ENCODE measurements at places on chromosomes 3 and 15.

DNA sequence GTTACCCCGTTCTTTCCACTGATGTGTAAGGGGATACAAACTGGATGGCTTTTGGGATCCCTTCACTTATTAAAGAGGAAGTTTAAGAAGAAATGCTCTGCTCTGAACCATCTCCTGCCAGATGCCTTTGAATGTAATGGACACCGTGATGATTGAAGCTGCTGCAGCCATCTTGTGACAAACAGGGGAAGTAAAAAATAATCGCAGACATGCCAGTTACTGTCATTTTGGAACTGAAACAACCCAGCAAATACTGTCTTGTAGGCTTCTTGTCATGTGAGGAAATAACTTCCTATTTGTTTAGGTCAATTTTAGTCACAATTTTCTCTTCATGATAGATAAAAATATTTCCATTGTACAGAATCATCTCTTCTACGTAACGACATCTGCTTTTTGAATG lies 224.0 kb downstream of the CHL1 start:
- no peak for DNase-seq

GRCh38 chr3:111618945-111619344 lies 23.8 kb upstream of the ZBED2 start:
- DNase-seq = no peak

GRCh38 chr15:50996641-50997040 lies 88.2 kb downstream of the AP4E1 start:
- DNase-seq = no peak

DNA sequence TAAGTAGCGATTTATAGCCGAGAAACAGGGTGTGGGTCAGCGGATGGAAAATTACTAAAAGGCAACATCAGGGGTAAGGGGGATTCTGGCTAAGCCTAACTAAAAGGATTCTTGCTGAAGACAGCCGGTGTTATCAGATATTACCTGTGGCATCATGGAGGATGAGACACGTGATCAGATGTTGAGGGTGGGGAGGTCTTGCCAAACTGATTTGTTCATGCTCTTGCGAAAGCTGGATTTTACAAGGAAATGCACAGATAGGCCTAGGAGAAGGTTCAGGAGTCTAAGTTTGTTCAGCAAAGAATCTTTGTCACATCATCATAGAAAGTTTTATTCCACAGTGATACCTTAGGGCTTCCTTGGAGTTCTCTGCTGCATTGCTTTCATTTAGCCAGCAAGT lies 396.8 kb upstream of the TBL1XR1 start:
- no peak for DNase-seq

- no peak for DNase-seq
Measured at GRCh38 chr3:43024181-43024885, 45.2 kb downstream of the GASK1A start.

DNA sequence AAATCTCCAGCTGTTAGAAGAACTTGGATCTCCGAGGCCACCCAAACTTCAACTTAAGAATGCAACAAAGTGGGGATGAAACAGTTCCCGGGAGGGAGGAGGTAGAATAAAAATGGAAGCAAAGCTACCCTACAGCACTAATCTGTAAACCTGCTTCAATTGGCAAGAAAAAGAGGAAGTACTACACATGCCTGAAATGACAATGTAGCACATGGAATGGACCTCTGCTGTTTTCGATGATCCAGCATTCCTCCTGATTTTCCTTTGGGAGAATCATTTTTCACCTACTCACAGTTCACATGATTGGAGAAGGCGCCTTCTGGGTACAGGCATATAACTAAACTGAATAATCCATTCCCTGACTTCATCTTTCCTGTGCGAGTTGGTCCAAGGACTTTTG lies 1081.5 kb downstream of the FHIT start:
- no peak for DNase-seq

- no peak for DNase-seq
Measured at GRCh38 chr3:180199417-180199995, 162.8 kb upstream of the PEX5L start.

GRCh38 chr3:14403619-14404155 lies 1.3 kb downstream of the SLC6A6 start:
- no peak for DNase-seq

DNA sequence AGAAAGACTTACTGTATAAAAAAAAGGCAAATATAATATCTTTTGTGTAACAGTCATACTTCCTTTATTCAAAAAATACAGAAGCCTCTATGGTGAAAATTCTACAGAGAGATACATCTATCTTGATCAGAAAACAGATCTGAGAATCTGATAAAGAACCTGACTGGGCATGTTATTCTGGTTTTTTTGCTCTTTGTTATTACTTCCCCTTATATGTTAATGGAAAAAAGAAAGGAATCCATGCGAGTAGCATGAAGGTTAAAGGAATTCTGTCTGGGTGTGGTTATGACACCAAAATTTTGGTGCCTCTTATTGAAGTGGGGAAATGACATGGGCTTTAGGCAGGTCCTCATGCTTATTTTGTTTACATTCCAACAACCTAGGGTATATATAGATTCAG lies 81.7 kb downstream of the BCHE start:
- no peak for DNase-seq

- DNase-seq = no peak
Measured at GRCh38 chr3:133377396-133377795, 22.5 kb upstream of the BFSP2 start.

DNA sequence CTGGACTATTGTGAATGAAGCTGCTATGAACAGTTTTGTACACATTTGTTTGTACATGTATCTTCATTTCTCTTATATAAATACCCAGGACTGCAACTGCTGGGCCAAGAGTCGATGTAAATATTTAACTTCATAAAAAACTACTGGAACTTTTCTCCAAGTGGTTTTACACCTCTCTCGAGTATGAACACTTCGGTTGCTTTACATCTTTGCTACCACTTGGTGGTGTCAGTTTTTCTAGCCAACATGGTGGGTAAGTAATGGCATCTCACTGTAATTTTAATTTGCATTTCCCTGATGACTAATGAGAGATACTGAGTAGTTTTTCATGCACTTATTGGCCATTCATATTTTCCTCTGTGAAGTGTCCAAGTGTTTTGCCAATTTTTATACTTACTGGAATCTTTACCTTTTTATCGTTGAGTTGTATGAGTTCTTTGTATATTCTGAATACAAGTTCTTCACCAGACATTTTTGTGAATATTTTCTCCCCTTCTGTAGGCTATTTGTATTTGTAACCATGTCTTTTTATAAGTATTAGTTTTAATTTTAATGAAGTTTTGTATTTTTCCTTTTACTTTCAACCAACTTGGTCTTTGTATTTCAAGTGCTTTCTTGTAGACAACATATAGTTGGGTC lies 44.4 kb downstream of the PCOLCE2 start:
- no peak for DNase-seq

GRCh38 chr3:151964743-151965142 lies 91.3 kb downstream of the SUCNR1 start:
- no peak for DNase-seq

- no peak for DNase-seq
Measured at GRCh38 chr3:186121968-186122367, 13.1 kb upstream of the ETV5 start.

DNA sequence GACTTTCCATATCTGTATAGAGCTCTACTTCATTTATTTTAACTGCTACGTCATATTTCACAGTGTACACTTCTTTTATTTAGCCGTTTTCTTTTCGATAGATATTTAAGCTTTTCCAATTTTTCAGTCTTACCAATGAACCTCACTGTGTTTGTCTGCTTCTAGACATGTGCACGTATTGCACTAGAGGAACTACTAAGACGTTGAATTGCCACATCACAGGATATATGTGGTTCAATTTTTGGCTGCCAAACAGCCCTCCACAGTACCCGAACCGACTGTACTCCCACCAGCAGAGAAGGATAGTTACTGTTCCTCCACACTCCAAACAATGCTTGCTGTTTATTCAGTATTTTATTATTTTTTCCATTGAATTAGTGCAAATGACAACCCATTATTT lies 2.0 kb downstream of the NR1I2 start:
- no peak for DNase-seq

- no peak for DNase-seq
Measured at GRCh38 chr3:2802429-2802828, 307.7 kb downstream of the IL5RA start.

DNA sequence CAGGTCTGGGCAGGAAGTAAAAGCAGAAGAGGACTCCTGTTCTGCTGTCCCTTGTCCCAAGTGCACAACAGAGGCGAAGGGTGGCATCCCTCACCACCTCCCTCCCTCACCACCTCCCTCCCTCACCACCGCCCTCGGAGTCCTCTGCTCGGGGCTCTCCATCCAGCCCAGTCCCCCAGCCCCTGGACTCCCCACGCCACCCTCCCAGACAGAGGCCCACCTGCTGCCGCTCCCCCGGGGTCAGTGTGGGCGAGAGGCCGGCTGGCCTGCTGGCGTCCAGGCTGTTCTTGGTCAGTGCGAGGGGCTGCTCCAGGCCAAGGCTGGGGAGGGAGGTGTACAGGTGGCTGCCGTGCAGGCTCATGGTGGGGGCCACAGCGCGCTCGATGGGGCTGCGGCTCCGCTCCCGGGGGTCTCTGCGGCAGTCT lies 79.1 kb downstream of the VGLL4 start:
- no peak for DNase-seq

- no peak for DNase-seq
Measured at GRCh38 chr15:34331809-34332208, 5.8 kb downstream of the SLC12A6 start.

DNA sequence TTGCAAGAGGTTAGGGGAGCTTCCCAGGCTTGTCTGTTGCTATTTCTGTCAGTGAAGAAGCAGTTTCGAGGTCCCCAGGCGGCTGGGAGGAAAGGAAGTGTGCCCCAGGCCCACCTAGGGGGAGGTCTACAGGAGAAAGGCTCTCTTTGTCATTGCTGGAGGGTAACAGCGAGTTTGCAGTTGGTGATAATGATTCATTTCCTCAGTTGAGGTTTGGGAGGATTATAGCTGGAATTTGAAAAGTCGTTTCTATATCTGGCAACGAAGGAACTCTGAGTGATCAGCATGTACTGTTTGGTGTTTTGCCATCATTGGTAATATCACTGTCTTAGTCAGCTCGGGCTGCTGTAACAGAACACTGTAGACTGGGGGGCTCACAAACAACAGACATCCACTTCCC lies 65.5 kb upstream of the UBE3A start:
- DNase-seq = no peak

GRCh38 chr15:57911247-57911646 lies 154.3 kb downstream of the ALDH1A2 start:
- no peak for DNase-seq

DNA sequence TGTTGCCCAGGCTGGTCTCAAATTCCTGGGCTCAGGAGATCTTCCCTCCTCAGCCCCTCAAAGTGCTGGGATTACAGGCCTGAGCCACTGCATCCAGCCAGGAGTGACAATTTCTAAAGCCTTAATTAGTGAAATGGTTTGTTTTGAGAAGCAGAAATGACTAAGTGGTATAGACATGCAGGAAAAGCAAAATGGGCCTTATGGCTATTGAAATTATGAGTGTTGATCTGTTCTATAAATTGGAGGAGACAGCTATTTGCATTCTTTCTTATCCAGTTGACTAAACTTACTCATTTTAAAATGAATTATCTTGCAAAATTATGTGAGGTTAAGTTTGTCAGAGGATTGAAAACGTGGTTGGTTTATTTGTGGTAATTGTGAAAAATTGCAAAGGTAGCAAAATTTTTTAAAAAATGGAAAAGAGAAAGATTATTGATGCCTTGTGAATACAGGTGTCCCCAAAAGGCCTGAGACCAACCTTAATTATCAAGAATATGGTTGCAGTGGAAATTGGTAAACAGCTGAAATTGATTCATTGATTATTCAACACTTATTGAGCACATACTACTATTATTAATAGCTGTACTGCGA lies 7.9 kb downstream of the RAP2B start:
- DNase-seq = no peak

DNA sequence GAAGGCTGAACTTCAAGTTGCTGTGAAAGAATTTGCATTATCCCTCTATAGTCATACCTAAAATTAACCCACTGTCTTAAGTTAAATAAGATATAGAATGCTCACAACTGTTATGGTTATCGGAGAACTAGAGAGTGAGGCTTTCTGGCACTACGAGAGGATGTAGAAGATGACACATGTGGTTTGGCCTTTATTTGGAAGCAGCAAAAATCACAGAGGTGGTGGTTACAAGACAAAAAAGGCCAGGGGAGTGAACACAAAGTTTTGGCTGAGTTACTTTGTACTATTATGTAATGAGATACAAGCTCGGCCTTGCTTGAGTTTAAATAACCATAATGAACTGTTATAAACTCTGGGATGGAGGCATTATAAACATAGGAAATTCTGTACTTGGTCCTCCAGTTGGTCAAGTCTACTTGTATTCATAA lies 78.3 kb upstream of the ICE2 start:
- DNase-seq = no peak

GRCh38 chr3:29065211-29065785 lies 215.6 kb upstream of the RBMS3 start:
- peak; percentile 43 for DNase-seq

- DNase-seq = no peak
Measured at GRCh38 chr15:101239724-101240136, 12.1 kb downstream of the CHSY1 start.
